ENCODE measurements at places on chromosomes 1 and 21.
A peak's percentile ranks its signal among the peaks of the same experiment; 100 is the strongest.

- no peak for DNase-seq
Observed at GRCh38 chr1:78177708-78178270, 132.0 kb downstream of the GIPC2 start.

DNA sequence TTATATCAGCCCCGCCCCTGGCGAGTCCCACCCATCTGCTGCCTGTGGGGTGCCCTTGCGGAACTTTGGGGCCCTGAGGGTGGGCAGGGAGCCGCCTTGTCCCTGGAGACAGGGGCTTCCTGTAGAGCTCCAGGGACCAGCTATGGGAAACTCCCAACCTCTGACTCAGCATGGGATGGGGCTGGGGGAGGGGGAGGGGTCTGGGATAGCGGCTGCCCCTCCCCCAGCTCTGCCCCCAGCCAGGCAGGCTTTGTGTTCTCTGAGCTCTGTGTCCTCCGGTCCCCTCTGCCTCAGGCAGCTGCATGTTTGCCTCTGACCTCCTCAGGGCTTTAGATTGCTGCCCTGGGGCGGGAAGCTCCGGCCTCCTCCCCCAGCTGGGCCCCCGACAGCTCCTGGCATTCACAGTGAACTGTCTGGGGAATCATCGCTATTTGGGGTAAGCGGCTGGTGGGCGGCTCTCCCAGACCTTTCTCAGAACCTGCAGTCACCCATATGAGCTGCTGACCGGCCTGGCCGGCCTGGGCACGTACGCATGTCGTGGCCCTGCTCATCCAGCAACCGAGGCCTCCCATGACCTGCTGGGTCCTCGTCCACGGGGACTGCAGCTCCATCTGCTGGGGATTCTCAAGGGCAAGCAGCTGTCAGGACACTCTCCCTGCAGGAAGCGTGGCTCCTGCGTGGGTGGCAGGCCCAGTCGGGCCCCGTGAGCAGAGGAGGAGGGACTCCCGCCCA, 17.1 kb downstream of the ARHGEF16 start:
- DNase-seq, result peak; percentile 33

DNA sequence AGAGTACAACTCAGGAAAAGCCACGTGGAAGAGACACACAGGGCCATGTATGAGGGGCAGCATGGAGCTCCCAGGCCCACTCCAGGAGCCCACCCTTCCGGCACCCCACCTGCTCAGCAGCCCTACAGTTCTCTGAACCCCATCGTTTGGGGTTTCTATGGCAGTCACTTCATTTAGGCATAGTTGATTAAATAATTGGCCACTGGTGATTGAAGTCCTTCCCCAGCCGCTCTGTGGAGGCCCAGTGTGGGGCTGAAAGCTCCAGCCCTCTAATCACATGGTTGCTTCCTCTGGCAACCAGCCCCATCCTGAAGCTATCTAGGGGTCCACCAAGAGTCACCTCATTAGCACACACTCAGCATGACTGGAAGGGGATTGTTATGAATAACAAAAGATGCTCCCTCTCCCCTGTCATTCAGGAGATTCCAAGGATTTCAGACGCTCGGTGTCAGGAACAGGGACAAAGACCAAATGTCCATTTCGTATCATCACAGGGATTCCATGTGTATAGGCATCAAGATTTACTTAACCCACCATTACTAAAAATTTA, 12.2 kb upstream of the S100A7A start:
- no peak for DNase-seq

GRCh38 chr1:66013371-66013770, 220.7 kb downstream of the PDE4B start:
- no peak for DNase-seq

- no peak for DNase-seq
Observed at GRCh38 chr1:188427642-188428041, 1598.9 kb downstream of the PLA2G4A start.

DNA sequence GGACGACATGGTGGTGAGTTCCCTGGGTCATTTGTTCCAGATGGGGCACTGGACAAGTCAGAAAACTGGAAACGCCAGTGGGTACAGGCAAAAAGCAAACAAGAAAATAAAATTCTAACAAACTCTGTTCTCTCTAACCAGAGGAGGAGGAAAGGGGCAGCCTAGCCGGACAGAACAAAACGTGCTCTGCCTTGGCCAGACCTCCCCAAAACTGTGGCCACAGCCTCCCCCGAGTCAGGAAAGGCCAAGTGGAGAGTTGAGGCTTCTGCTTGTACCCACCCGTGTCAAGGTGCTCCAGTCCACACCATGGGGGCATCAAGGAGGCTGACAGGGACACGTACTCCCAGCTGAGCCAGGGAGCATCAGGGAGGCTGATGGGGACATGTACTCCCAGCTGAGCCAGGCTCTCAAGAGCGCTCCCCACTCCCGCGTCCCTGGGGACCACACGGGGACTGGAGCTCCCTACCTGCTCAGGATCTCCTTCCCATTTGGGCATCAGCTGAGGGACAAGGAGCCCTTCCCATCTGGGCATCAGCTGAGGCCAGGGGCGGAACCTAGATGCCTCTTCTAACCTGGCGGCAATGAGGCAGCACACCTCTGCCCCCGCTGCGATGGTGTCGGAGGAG, 154.8 kb upstream of the COL6A1 start:
- no peak for DNase-seq

DNA sequence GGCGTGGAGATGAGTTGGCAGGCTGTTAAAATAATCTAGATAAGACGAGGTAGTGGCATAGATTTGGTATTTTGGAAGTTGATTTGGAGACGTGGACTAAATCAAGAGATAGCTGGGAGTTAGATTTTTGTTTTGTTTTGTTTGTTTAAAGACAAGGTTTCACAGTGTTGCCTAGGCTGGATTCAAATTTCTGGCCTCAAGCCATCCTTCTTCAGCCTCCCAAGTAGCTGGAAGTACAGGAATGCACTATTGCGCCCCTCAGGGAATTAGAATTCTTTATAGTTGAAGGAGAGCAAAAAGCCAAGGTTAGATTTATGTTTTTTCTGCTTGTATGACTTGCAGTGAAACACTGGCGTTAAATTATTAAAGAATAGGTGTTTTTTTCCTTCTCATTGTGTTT, 22.3 kb upstream of the SNRPE start:
- no peak for DNase-seq

- no peak for DNase-seq
Observed at GRCh38 chr21:8998946-8999681, 1522.3 kb upstream of the TPTE start.

- no peak for DNase-seq
Observed at GRCh38 chr1:31568895-31569595, 7.3 kb upstream of the TINAGL1 start.

DNA sequence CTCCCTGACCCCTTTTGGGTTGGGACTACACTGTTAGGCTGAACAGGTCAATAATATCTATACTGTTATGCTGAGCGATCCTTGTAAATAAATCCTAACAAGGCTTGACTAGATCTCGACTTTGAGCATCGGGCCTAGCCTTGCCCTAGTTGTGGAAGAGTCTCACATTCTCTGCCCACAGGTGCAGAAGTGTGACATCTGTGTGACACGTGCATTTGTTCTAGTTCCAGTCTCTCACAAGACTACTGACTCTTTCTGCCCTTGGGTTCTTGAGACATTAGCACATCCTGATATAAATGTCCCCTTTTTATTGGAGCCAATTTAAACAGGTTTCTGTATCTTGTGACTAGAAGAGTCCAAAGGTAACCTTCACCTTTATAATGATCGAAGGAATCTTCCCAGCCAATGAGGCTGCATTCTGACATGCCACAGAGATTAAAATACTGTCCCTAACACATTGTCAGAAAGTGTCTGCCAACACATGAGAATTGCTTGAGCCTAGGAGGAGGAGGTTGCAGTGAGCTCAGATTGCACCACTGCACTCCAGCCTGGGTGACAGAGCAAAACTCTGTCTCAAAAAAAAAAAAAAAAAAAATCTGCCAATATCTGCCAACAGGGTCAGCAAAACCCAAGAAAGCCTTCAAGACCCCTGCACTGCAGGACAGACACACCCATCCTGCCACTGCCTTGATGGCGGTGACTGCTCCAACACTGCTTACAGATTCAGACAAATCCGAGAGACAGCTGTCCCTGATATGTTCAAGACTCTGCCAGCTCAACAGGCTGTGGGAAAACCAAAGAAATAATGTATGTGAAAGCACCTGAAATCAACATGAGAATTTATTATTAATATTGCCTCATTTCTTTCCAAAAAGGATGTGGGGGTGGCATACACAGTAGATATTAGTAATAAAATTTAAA, 56.5 kb upstream of the PSEN2 start:
- DNase-seq, result no peak

DNA sequence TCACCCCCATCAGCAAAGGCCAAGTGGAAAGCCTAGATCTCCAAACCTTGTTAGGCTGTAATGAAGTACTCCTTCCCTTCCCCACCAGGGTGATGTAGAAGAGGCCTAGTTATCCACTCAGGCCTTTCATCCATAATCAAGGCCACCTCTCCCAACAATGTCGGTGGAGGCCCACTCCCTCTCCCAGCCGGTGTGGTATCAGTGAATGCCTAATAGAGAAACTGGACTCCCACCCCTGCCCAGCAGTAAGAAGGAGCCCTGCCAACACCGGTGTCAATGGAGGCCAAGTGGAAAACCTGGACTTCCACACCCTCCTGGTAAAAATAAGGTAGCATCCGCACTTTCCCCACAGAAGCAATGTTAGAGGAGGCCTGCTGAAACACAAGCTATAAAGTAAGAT, 23.9 kb downstream of the NDUFS5 start:
- DNase-seq, result no peak

- DNase-seq, result peak; percentile 87
Observed at GRCh38 chr1:119613769-119614720, 34.0 kb downstream of the ZNF697 start.

DNA sequence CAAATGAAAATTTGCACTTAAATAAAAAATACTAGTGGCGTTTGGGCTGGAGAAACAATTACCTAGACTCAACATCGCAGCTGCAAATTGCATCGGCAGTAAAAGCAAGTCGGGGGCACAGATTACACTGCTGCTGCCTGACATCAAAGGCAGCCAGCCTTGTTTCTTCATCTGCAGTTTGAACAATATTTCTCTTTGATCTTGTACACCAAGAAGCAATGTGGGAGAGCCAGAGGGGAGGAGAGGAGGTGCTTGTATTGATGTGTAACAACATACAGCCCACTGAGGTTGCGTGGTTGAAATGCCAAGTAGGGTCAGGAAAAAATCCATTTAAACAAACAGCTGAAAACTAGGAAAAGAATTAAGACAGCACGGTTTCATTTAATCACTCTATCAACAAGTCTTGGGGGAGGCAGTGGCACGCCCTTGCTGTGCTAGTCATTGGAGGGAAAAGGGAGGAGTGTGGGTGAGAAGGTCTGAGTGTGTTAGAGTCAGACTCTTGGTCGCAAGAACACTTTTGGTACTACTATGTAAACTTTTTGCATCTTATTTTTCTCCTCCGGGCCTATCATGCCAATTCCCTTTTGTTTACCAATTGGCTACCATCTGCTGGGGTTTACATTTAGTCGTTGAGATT, 456.5 kb downstream of the OMA1 start:
- no peak for DNase-seq

DNA sequence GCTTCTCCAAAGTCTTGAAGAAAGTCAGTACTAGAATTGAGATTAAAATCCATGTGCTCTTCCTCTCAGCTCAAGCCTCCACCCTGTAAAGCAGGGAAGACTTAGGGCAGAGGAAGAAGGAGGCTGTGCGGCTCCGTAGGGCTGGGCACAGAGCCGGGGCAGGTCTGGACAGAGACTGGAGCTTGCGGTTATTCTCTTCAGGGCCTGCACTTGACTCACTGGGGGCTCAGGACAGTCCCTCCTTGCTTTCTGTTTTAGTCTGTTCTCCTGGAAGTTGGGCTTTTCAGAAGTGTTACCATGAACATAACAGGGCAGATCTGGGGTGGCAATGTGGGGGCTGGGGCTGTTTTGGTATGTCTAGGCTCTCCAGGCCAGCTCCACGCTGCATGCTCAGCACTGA, 21.6 kb upstream of the TRABD2B start:
- DNase-seq, result no peak

GRCh38 chr1:198107091-198107501, 49.7 kb upstream of the NEK7 start:
- no peak for DNase-seq

DNA sequence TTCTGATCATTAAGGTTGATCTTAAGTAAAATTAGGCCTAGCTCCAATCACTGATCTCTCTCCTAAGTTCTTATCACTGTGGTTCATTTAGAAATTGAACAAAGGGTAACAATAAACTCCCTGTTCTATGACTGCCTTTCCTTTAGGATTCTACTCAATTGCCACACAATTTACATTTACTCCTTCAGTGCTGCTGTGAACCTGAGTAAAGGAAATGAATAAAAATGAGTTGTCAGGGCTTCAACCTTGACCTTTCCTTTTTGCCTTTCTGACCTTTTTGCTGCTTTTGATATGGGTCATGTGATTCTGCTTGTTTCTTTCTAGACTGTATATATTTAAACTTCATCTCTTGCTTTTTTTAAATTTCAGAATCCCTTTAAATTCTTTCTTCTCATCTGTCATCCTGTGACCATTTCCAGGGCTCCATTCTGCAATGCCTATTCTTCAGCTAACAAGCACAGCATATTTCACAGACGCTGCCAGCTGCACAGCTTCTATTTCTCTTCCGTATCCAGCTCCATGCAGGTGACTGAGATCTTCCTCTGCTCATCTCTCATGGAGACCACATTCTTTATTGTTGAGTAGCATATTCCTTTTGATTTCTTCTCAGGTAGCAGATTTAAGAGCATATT, 3.2 kb downstream of the LRRC8B start:
- no peak for DNase-seq

- DNase-seq, result no peak
Observed at GRCh38 chr21:39103689-39104088, 79.6 kb downstream of the PSMG1 start.

DNA sequence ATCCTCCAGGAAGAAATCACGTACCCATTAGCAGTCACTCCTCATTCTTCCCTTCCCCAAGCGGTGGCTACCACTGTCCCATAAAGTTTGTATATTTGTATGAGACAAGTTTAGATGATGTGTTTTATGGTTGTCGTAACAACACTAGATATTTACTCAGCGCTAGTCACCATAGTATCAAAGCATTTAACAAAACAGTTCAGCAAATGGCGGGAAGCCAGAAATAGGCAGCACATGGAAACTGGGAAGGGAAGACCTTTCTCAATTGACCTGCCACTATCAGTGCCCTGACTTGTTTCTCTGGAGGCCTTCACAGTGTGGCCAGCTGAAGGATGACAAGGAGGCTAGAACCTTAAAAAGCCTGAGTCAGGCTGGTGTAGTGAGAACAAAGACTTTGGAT, 31.1 kb downstream of the CNST start:
- no peak for DNase-seq

- no peak for DNase-seq
Observed at GRCh38 chr1:9836632-9836960, 12.8 kb upstream of the CLSTN1 start.

All from substantia nigra (tissue), 51 donors.